ENCODE measurements at places on chromosomes 1 and 21. TPM values are rescaled to one million over a fixed set of nuclear protein-coding genes. Genes with fewer than 3 reads are reported as not detected.
A peak's percentile ranks its signal among the peaks of the same experiment; 100 is the strongest.

Gene OVAAL
- total RNA-seq: not detected

GRCh38 chr1:54270543-54270942 lies 70.6 kb downstream of the MRPL37 start:
- H3K4me1 ChIP-seq: peaks cover 29% of the 10 kb centered on the region
- H3K27ac ChIP-seq: no peak overlapping the region
- no peak overlapping the region for H3K4me3 ChIP-seq
- H3K36me3 ChIP-seq: no peaks in the 10 kb centered on the region
- H3K27me3 ChIP-seq: no peaks in the 10 kb centered on the region

- no peaks in the 10 kb centered on the region for H3K4me1 ChIP-seq
- H3K4me3 ChIP-seq: no peak overlapping the region
- no peaks in the 10 kb centered on the region for H3K27me3 ChIP-seq
- no peak overlapping the region for H3K27ac ChIP-seq
- H3K36me3 ChIP-seq: no peaks in the 10 kb centered on the region
Measured at GRCh38 chr1:157785248-157785647, 8.3 kb upstream of the FCRL2 start.

DNA sequence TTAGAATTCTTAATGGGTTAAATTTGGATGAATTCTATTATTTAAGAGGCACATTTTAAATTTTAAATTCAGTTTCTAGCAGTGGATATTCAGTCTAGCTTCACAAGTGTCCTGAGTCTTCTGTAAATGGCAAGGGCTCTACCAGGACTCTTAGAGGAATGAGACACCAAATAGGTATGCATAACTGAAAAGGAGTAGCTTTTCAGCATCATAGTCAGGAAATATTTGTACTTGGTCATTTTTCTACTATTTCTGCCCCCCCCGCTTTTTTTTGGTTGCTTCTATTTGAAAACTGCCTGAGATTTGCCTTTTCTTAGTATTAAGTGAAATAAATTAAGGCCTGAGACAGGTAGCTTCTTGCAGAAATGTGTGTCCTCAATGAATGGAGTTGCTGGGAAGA lies 80.2 kb downstream of the MAST2 start:
- H3K4me1 ChIP-seq: peaks cover 16% of the 10 kb centered on the region
- no peak overlapping the region for H3K27ac ChIP-seq
- no peak overlapping the region for H3K4me3 ChIP-seq
- peak; percentile 70 for DNase-seq
- H3K36me3 ChIP-seq: no peaks in the 10 kb centered on the region
- H3K27me3 ChIP-seq: no peaks in the 10 kb centered on the region

- DNase-seq: peak; percentile 30
- no peak overlapping the region for H3K27ac ChIP-seq
- peaks cover 3% of the 10 kb centered on the region for H3K4me1 ChIP-seq
- H3K27me3 ChIP-seq: no peaks in the 10 kb centered on the region
- no peaks in the 10 kb centered on the region for H3K36me3 ChIP-seq
Measured at GRCh38 chr1:163258181-163258580, 55.5 kb upstream of the RGS5 start.

Gene TPRG1L
- total RNA-seq: 25.3 TPM

- peak; percentile 77 for DNase-seq
- no peak overlapping the region for H3K4me3 ChIP-seq
- H3K36me3 ChIP-seq: no peaks in the 10 kb centered on the region
- H3K27me3 ChIP-seq: peaks cover 2% of the 10 kb centered on the region
Measured at GRCh38 chr21:37582590-37582989, 216.0 kb downstream of the DYRK1A start.

Gene SYDE2
- 10.0 TPM for total RNA-seq

- no peak overlapping the region for H3K27ac ChIP-seq
- H3K4me1 ChIP-seq: peaks cover 2% of the 10 kb centered on the region
- DNase-seq: no peak
- no peaks in the 10 kb centered on the region for H3K36me3 ChIP-seq
- peaks cover 13% of the 10 kb centered on the region for H3K27me3 ChIP-seq
Measured at GRCh38 chr1:7120863-7121621, 335.8 kb downstream of the CAMTA1 start.

GRCh38 chr1:109761227-109762038 lies 2.3 kb downstream of the EPS8L3 start:
- DNase-seq: no peak
- H3K4me3 ChIP-seq: no peak overlapping the region
- H3K27me3 ChIP-seq: no peaks in the 10 kb centered on the region
- peaks cover 12% of the 10 kb centered on the region for H3K4me1 ChIP-seq
- H3K36me3 ChIP-seq: no peaks in the 10 kb centered on the region

DNA sequence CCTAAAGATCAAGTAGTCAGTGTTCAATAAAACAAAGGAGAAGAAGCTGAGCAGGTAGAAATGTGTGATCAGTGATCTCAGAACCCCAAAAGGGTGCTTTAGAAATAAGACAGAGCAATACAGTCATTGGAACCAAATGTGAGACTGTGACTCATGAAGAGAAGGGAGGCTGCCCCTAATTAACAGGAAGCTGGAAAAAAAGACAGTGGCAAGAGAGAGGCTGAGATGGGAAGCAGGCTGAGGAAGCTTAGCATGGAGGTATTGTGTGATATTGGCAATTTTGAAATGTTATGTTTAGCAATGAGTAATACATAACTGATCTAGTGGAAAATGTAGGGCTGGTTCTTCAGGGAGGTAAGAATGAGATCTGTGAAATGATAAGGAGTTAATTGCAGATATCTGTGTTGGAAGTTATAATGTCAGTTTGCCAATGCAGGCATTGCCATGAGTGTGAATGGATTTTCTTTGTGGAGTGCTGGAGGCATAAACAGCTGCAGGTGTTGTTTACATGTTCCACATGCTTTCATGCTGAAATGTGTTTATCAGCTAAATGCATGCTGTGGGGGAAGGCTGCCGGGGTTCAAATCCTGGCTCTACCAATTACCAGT lies 90.6 kb upstream of the CACNA1E start:
- no peak for DNase-seq
- no peak overlapping the region for H3K27ac ChIP-seq
- no peaks in the 10 kb centered on the region for H3K4me1 ChIP-seq
- no peak overlapping the region for H3K4me3 ChIP-seq
- H3K36me3 ChIP-seq: no peaks in the 10 kb centered on the region
- H3K27me3 ChIP-seq: no peaks in the 10 kb centered on the region

GRCh38 chr21:34715518-34715917 lies 46.7 kb downstream of the CLIC6 start:
- DNase-seq: no peak
- no peak overlapping the region for H3K4me3 ChIP-seq
- H3K27me3 ChIP-seq: peaks cover 18% of the 10 kb centered on the region
- no peaks in the 10 kb centered on the region for H3K36me3 ChIP-seq

Gene CELA3B
- total RNA-seq: not detected

Gene ZNF648
- not detected for total RNA-seq

DNA sequence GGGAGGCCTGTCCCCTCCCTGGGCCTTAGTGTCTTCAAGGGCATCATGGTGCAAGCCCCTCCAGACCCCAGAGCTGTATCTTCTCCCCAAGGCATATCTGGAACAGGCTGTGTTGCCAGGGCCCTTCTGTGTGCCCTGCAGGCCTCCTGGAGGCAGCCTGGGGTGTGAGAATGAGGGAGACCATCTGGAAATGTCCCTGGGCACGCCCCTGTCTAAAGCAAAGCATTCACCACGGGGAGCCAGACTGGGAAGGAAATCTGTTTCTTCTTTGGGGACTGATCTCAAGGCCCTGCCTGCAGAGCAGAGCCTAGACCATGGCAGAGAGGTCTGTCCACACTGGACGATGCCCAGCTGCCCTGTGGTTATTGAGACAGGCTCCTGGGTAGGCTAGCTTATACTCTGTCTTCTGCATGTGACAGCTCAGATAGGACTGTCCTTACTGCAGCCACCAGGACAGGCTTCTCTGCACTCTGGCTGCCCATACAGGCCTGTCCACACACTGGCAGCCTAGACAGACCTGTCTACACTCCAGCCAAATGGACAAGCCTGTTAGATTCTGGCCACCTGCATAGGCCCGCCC lies 24.6 kb downstream of the PODN start:
- no peak overlapping the region for H3K4me3 ChIP-seq
- H3K27ac ChIP-seq: no peak overlapping the region
- H3K36me3 ChIP-seq: peaks cover 21% of the 10 kb centered on the region
- DNase-seq: no peak
- H3K4me1 ChIP-seq: peaks cover 19% of the 10 kb centered on the region

GRCh38 chr1:212496682-212497081 lies 64.0 kb downstream of the NENF start:
- H3K27me3 ChIP-seq: no peaks in the 10 kb centered on the region
- H3K4me1 ChIP-seq: peaks cover 6% of the 10 kb centered on the region
- no peak overlapping the region for H3K4me3 ChIP-seq
- H3K27ac ChIP-seq: no peak overlapping the region
- no peak for DNase-seq

DNA sequence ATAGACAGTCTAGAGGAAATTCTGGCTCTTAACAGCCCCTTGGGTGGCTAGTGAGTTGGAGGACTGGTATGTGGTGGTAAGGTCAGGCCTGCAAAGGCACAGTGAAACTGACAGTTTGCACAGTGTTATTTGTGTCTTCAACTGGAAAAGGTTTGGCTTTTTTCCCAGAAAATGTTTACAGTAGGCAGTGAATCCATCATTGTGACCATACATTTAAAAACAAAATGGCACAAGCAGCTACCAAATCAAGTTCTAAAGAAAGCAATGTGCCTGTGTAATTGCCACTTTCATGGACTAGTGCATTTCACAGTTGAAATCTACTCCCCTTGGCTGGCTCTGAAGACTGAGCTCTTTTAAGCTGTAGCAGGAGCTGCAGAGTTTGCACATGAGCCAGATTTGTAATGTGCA lies 24.8 kb downstream of the ATPAF1 start:
- DNase-seq: peak; percentile 89
- no peaks in the 10 kb centered on the region for H3K27me3 ChIP-seq
- no peak overlapping the region for H3K27ac ChIP-seq
- H3K4me3 ChIP-seq: no peak overlapping the region

GRCh38 chr1:70887936-70888335 lies 159.7 kb downstream of the PTGER3 start:
- no peaks in the 10 kb centered on the region for H3K36me3 ChIP-seq
- H3K27ac ChIP-seq: no peak overlapping the region
- no peaks in the 10 kb centered on the region for H3K4me1 ChIP-seq
- no peak overlapping the region for H3K4me3 ChIP-seq
- H3K27me3 ChIP-seq: no peaks in the 10 kb centered on the region

Gene S100A14
- total RNA-seq: not detected

DNA sequence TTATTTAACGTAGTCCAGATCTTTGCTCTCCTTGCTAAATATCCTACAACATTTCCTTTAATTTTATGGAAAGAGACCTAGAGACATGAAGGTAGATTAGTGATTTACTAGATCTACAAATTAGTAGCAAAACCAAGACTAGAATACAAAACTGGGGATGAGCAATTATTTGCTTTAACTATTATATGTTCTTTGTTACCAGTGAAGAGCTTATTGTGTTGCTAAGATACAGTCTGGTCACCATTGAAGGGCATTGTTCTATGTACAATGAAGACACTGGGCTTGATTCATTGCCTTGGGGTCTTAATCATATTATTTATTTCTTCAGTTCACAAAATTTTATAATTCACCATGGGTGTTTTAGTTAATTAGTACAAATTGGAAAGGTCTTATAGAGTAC lies 88.3 kb downstream of the S1PR1 start:
- H3K27ac ChIP-seq: no peak overlapping the region
- peaks cover 8% of the 10 kb centered on the region for H3K27me3 ChIP-seq
- no peak overlapping the region for H3K4me3 ChIP-seq
- DNase-seq: no peak
- no peaks in the 10 kb centered on the region for H3K4me1 ChIP-seq

Gene ZNF593OS
- total RNA-seq: not detected

Gene TAS1R1
- not detected for total RNA-seq

Gene TRIM67
- total RNA-seq: not detected

DNA sequence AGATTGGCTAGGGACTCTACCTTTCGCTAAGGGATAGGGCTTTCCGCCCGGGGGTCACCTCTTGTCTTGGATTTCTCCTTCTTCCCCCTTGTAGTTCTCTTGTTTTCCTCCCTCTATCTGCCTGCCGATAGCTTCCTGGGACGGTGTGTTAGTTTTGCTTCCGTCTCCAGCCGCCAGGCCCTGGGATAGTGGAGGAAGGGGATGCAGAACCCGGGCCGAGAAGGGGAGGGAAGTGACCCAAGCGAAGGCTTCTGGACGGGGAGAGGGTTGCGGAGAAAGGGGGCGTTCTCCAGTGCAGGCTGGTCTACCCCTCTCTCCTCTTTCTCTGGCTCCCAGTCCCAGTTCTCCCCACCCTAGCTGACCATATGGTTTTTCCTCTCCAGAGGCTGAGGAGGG lies 871 bp downstream of the TUFT1 start:
- H3K36me3 ChIP-seq: no peaks in the 10 kb centered on the region
- peak overlapping the region; percentile 73 for H3K4me3 ChIP-seq
- peaks cover 26% of the 10 kb centered on the region for H3K4me1 ChIP-seq
- H3K27me3 ChIP-seq: no peaks in the 10 kb centered on the region
- H3K27ac ChIP-seq: peak overlapping the region; percentile 26

DNA sequence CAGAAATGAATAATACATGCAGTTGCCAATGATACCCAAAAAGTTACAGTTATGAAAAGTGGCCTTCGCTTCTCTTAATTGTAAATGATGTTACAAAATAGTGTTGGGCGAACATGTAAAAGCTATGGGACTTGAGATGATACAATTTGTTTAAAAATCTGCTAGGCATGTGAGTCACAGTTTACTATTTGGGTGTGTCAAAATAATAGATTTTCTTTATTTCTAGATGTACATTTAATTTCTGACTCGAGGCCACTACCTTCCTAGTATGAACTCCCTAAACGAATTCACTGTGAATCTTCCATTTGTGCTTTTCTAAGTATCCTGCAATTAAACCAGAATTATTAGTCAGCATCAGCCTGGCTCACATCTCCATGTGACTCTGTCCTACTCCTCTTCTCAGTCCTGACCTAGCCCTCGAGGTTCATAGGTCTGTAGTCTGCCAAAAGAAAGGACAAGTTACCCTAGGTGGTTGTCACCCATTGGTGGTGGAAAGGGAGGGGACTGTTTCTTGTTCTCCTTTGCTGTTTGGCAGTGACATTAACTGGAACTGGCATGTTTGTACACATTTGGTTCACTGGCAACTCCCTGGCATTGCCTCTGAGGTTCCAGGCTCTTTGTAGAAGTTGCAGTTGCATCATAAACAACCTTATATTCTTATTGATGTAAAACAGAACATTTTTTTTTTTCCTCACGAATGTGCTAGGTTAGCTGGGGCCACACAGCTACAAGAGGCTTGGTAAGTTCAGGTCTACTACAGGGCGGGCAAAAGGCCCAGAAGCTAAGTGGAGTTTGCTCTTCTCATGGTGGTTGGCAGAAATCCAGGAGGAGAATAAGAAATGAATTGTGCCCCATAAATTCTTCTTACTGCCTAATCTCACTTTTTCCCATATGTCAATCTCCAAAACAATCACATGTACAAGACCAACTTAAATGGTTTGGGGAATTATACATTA lies 746.5 kb upstream of the ADAMTS5 start:
- H3K4me1 ChIP-seq: no peaks in the 10 kb centered on the region
- no peak for DNase-seq
- no peaks in the 10 kb centered on the region for H3K36me3 ChIP-seq
- H3K27me3 ChIP-seq: no peaks in the 10 kb centered on the region
- H3K27ac ChIP-seq: no peak overlapping the region

DNA sequence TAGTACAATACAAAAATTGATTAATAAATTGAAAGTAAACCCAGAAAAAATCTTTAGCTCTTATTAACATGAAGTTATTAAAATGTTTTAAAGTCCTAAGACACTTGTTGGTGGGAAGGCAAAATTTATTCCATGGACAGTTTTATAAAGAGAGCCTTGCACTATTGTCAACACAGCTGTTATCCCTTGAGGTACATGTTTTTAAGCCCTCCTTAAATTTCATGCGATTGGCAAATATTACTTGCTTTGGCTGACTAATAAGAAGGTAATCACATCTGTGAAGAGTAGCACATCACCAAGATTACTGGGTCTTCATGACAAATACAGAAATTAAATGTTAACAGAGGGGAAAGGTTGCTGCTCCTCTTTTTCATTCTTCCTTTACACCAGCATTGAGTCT lies 611.1 kb downstream of the BRINP3 start:
- H3K36me3 ChIP-seq: no peaks in the 10 kb centered on the region
- no peaks in the 10 kb centered on the region for H3K27me3 ChIP-seq
- H3K4me3 ChIP-seq: no peak overlapping the region

Data from IMR-90 (cell line).